B cell (primary cell): ENCODE measurements at places on chromosomes 1 and 21. TPM values are rescaled to one million over a fixed set of nuclear protein-coding genes. Genes with fewer than 3 reads are reported as not detected.

DNA sequence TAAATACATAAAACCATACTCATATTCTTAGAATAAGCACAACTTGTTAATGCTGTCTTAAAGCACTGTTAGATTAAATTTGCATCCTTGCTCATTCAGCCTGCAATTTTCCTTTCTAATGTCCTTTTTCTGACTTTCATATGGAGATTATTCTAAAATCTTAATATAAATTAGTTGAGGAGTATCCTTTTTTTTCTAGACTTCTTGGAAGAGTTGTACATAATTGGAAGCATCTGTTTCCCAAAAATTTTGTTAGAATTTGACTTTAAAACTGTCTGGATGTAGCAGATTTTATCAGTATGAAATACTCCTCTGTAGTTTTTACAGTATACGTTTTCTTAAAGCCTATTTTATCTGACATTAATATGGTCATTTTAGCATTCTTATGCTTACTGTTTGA lies 9.7 kb downstream of the KIFAP3 start:
- no peak for DNase-seq

- no peak for DNase-seq
Observed at GRCh38 chr1:51558375-51558924, 39.4 kb upstream of the EPS15 start.

DNA sequence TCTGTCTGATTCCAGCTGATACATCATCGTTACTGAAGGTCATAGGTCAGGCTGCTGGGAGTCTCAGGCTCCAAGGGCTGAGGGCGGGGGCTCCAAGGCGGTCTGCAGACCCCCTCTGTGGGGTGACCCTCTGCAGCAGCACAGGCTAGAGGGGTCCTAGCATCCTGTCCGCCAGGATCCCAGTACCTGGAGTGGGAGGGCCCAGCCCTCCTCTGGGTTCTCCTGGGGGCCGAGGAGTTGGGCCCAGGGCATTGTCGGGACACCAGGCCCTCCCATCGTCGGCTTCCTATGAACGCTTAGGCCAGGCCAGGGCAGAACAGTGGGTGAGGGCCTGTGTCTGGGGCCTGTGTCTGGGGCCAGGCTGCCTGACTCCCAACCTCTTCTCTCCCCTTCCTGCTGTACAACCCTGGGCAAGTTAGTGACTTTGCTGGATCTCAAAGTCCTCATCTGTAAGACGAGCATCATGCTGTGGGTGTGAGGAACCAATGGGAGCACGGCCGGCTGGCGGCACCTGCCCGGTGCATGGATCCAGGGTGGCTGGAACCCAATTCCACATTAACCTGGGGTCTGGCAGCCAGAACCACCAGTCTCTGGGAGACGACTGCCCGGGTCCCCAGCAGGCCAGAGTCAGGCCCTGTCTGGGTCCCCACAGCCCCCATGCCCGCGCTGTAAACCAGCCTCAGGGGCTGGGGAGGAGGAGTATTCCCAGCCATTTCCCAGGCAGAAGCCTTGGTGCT lies 56.2 kb upstream of the COL18A1 start:
- DNase-seq = no peak

GRCh38 chr1:27049100-27049499 lies 36.5 kb upstream of the TENT5B start:
- no peak for DNase-seq

GRCh38 chr1:239987103-239987745 lies 104.5 kb upstream of the FMN2 start:
- no peak for DNase-seq

DNA sequence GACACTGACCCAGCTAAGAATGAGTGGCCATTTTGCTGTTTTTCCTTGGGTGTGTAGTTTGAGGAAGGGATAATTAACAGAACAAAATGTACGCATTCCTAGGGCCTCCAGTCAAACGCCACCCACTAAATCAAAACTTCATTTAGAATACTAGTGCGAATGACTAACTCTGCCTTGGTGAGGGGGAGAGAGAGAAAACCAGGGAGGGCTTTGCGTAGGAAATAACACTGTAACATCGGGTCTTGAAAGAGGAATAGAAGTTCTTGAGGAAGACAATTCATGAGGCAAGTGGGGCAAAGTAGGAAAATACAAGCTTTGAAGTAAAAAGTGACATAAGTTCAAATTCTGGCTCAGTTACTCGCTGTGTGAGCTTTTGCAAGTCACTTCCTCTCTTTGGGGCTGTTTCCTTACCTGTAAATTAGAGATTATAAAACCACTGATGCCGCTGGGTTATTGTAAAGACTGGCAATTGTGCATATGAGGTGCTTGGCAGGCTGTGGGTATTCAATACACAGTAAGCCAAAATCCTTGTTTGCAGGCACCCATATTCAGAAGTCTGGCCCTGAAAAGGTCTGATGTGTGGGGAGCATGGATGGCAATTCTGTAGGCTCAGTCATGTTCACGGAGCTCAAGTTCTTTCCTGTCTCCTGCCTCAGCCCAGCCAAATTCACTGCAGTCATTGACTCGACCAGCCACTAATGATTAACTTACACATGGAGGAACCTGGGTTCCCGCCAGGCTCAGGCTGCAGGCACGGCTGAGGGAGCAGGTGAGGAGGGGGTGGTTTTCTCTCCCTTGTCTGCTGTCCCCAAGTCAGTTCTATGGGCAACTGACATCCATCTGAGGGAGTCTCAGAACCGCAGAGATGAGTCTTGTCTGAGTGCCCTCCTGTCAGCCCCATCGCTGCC lies 140.3 kb upstream of the CSF3R start:
- DNase-seq = no peak

- DNase-seq = no peak
Observed at GRCh38 chr1:23904748-23905357, 8.3 kb downstream of the CNR2 start.

DNA sequence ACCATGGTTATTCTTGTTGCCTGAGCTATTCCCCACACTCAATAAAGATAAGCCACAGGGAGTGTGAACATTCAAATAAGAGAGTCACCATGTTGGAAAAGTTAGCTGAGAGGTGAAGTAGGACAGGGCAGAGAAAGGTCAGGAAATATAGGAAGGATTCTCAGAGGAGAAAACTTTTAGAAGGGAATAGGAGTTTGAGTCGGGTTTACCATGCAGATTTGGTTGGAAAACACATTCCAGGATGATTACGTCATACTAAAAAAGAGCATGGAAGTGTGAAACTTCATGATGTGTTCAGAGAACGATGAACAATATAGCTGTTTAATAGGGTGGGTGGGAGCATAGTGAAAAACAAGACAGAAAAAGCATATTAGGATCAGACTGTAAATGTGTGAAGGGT lies 1125.3 kb upstream of the ADGRL2 start:
- no peak for DNase-seq

- DNase-seq = no peak
Observed at GRCh38 chr1:183039985-183040447, 16.8 kb downstream of the LAMC1 start.

TNNI3K gene
- 0.52 TPM in 1 of 2 replicates, not detected in the other for total RNA-seq

SMIM1 gene
- 8.4 and 9.0 TPM in 2 replicates for total RNA-seq
